ENCODE measurements at places on chromosomes 6 and 20. TPM values are rescaled to one million over a fixed set of nuclear protein-coding genes. Genes with fewer than 3 reads are reported as not detected.

DNA sequence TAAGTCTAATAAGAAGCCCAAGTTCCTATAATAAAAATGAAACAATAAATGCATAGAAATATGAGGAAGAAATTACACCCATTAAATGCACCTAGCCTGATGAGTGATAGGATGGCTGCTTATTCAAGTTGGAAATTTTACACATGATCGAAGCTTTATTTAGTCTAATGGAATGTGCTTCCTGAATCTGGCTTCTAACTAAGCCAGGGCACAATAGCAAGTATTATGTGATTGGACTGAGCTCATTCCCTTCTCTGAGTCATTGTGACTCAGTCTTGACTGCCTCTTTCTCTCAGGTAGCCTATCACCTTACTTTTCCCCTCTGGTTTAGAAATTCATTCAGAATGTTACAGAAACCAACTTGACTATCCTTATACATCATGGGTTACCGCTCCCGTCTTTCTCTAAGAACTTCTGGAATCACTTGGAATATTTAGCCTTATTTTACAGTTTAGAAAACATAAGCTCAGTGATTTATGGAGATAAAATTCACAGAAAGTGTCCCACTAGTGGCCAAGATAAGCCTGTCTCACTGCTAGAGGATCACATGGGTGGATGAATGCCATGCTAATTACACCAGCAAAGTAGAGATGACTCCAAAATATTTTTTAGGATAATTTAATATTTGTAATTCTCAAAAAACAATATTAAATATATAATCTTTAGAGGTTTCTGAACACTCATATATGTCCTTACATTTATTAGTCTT lies 505.3 kb upstream of the JAG1 start:
- no peak for DNase-seq

GRCh38 chr6:42239736-42240375 lies 22.2 kb upstream of the MRPS10 start:
- DNase-seq, result no peak

DNA sequence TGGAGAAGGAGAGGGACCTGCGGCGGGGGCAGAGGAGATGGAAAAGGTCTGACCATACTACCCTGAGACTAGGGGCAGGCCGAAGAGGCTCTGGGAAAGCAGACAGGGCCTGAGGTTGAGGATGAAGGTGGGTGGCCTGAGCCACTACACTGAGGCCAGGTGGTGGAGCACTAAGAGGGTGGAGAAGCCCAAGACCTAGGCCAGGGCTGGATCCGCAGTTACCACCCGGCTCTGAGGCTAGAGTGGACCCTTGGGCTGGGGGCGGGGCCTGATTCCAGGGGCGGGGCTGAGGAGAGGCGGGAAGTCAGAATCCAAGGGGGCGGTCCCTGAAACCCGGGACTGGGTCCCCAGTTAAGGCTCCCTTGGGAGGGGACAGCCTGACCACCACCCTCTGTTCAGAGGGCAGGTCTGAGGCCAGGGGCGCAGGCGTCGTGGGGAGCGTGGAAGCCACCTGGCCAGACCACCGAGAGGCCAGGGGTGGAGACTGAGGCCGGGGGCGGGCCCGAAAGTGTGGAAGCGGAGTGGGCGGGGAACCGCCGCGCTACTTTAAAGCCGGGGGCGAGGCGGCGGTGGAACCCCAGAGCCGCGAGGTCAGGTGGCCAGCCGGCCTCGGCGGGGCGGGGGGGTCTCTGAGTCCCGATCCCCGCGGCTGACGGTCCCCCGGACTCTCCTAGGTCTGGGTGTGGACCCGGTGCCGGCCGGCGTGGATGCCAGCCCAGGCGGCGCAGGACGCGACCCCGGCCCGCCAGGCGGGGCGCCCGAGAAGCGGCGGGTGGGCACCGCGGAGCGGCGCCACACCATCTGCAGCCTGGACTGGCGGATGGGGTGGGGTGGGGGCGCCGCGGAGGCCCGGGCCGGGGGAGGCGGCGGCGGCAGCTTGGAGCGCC lies 8.3 kb downstream of the CCM2L start:
- peak; percentile 63 for DNase-seq

DNA sequence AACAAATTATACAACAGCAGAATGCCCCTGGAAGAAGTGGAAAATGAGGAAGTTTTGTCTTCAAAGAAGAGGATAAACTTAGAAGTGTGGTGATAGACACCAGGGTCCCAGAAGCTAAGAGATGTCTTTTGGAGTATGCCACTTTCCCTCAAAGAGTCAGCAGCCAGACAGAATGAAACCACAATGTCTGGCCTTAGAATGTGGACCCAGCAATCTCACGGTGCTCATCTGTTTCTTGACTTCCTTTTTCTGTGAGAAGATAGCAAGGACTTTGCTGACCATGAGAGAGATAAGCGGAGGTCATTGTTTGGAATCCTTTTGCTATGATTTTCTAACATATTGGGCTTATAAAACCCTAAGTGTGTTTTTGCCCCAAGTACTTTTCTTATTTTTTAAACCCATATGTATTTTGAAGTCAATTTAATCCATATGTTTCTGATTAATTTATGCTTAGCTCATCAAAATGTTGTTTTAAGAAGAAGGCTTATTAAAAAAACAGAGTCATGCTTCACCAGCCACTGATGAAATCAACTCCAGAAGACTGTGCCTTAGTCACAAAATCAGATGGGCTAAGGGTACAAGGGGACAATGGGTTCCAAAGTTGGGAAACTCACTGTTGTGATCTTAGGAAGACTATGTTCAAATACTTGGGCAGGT lies 451.2 kb upstream of the JAG1 start:
- DNase-seq, result no peak

DNA sequence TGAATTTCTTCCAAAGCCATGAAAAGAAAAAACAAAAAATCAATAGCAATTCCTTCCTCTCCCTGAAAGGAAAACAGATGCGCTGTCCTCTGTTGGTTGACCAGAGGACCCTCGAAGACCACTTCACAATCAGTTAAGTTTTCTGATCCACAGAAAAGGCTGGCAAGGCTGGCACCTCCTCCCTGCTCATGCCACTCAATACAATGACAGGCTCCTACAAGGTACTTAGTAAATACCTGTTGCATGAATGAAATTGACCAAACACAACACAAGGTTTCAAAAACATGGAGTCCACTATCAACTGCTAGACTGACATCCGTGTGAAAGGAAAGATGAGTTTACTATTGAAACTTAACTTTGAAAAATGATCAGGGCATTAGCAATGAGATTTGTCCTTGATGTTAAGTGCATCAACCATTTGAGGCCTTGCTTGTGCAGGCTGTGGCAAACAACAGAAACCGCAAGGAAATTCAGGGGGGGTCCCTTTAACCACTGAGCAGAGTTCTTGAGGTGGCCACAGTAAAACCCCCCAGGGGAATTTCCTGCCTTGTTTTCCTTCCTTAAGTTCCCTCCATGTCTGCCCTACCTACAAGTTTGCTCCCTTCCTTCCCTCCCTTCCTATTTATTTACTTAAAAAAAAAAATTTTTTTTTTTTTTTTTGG lies 27.9 kb upstream of the RTF2 start:
- peak; percentile 83 for DNase-seq

DNA sequence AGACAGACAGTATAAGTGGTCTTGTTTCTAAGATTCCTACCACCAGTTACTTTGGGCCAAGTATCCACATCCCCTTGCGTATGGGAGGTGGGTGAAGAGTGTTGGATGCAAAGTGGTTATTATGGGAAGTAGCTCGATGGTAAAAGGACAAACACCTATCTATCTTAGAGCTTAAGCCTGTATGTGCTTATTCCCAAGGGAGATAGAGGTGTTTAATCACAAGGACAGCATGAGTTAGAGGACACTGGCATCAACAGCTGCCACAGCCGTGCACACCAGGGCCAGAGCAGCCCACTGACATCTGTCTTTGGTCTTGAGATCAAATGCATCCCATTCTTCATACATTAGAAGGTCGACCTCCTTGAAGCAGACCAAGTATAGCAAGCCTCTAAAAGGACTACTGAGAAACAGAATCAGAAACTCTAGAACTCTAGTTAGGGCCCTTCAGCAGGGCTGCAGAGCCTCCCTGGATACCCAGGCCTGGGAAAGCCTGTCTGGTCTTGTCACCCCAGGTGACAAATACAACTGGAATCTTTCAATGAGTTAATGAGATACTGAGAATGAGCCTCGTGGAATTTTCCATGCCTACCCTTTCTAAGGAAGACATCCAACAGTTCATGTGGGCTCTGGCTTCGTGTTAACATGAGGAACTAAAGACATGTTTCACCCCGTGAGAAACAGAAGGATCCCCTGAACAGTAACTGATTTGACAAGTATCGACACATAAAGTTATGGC lies 28.7 kb downstream of the TXNDC5 start:
- no peak for DNase-seq

DNA sequence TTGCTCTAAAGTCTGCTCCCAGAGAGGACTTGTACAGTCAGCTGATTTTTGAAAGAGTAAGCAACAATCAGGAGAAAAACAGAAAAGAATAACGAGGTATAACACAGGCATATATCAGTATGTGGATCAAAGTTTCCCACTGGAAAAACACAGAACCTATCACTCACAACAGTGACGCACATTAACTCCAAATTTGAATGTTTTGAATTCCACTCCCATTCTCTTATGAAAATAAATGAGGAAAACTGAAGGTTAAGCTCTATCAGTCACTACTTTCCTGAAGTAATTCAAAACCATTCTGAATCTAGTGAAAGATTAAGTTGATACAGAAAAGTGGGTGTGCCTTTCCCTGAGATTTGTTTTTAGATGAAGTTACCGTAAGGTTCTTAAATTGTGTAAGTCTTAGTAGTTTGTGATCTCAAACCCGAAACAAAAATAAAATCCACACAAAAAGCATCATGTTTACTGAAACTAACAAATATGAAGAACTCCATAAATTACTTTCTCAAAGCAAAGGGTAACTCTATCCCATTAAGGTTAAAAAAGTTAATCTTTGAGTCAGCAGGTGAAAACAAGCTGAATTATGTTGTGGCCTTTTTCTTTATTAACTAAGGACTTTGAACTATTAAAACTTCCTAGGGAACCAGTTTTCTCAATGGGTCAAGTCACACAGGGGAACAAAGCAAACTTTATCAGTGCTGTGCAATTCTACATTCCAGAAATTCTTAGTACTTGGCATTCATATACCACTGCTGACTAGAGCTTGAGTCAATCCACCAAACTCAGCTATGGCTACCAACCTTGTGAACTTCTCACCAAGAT lies 115.7 kb downstream of the OGFRL1 start:
- no peak for DNase-seq

Gene CCDC170
- not detected for total RNA-seq

Measured in activated CD4-positive, alpha-beta memory T cell treated with anti-CD3 and anti-CD28 coated beads for 36 hours (primary cell).